ENCODE measurements at places on chromosomes 6 and 20.

GRCh38 chr20:15848126-15848525, 725.1 kb downstream of the KIF16B start:
- peak; percentile 99 for DNase-seq

DNA sequence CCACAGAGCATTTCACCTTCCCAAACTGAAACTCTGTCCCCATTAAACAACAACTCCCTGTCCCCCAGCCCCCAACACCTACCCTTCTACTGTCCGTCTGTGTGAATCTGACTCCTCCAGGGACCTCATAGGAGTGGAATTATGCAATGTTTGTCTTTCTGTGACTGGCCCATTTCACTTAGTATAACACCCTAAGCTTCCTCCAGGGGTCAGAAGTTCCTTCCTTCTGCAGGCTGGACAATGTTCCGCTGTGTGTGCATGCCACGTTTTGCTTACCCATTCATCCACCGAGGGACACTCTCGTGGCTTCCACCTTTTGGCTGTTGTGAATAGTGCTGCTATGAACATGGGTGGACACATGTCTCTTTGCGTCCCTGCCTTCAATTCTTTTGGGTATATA, 37.6 kb upstream of the MPC1 start:
- peak; percentile 19 for DNase-seq

- peak; percentile 28 for DNase-seq
Measured at GRCh38 chr20:57006411-57007170, 259.9 kb downstream of the BMP7 start.

DNA sequence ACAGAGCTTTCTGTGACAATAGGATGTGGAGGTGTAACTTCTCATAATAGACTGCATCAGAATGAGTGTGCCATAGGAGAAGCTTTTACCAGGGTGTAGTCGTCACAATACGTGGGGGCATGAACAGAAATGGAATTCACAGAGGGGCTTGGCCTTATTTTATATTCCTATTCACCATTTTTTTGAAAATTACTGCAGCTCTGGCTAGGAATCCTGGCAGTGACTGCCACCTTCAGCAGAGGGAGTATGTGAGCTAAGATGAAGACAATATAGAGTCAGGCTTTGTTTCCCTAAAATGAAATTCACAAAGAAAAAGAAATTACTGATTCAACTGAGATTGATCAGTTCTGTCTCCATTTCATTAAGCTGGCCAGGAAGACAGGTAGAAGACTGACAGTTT, 13.9 kb downstream of the TOMM6 start:
- DNase-seq = no peak

- DNase-seq = no peak
Measured at GRCh38 chr6:1761477-1761877, 151.8 kb downstream of the FOXC1 start.

DNA sequence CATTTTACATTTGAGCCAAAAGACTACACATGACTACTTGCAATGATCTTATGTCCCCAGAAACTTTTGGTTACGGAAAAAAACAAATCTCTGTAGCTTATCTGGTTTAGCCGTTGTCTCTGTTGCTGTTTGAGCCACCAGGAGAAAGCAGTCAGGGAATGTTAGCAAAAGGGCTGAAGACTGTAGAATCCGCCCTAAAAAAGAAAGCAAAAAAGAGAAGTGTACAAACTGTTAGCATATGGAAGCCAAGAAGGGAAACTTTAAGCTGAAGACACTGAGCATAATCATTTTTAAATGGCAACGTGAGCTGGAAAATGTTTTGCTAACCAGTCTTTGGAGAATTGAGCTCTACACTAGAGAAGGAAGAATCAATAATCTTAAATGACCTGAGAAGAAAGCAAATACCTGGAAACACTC, 69.9 kb upstream of the MYLIP start:
- no peak for DNase-seq

GRCh38 chr20:24768201-24768636, 180.8 kb upstream of the CST7 start:
- no peak for DNase-seq

DNA sequence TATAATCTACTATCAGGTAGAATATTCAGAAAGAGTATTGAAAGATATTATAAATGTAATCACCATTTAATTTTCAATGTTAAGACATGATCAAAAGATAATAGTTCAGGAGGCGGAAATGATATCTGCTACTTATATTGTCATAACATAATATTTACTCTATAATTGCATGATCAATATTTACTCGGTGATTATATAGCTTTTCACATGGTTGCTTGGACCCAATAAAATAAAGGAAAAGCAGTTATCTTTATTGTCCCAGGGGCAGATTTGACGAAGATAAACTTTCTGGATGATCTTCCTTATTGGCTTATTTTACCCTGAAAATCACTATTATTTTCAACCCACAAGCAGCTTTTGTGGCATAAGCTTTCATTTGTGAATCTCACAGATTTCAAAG, 350.4 kb downstream of the HACE1 start:
- no peak for DNase-seq

DNA sequence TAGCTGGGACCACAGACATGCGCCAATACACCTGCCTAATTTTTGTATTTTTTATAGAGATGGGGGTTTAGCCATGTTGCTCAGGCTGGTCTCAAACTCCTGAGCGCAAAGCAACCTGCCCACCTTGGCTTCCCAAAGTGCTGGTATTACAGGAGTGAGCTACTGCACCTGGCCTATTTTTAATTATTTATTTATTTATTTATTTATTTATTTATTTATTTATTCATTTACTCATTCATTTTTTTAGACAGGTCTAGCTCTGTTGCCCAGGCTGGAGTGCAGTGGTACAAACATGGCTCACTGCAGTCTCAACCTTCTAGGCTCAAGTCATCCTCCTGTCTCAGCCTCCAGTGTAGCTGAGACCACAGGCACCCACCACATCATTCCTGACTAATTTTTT, 434.3 kb downstream of the DOK5 start:
- no peak for DNase-seq

DNA sequence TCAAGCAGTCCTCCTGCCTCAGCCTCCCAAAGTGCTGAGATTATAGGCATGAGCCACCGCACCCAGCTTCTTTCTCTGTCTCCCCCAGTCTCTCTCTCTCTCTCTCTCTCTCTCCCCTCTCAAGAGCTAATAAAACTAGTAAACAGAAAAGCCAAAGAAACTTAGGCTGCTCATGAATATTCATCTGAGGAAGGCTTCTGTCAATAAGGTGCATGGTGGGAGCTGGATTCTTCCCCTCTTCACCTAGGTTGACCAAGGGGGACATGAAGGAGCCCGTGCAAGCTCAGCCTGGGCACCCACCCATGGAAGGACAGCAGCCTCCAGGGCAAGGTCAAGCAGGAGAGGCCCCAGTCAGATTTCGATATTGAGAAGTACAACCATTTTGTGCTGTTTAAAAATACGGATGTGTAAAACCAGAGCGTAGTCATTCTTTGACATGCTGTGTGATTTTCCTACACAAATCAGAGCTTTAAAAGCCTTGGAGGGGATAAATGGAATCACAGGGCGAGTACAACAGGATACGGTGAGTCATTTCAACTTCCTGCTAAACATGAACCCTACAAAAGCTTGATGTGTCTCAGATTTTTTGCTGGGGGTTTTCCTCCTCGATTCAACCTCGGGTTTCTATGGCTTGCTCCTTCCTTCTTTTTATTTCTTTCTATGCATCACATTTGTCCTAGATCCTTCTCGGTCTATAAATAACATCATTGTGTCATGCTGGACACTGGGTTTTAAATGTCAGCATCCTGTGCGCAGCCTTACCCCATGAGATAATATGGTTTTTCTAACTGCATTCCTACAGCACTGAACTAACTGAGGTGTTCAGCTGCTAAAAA, 368.9 kb upstream of the JARID2 start:
- DNase-seq = no peak

DNA sequence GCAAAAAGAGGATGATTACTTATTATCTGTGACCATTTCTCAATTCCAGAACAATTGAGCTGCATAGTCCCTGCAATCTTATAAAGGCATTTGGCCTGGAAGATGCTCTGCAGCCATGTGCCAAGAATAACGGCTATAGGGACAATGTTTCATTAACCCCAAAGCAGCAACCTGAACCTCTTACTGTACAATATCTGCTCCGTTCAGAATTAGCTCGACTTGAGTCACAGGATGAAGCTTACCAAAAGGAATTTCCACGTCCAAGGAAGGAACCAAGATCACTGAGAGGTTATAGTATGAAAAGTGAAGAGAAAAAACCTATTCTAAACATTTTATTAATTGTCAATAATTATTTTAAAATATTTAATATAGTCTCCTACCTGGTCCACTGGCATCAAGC, 167.3 kb upstream of the GMDS start:
- DNase-seq = no peak

DNA sequence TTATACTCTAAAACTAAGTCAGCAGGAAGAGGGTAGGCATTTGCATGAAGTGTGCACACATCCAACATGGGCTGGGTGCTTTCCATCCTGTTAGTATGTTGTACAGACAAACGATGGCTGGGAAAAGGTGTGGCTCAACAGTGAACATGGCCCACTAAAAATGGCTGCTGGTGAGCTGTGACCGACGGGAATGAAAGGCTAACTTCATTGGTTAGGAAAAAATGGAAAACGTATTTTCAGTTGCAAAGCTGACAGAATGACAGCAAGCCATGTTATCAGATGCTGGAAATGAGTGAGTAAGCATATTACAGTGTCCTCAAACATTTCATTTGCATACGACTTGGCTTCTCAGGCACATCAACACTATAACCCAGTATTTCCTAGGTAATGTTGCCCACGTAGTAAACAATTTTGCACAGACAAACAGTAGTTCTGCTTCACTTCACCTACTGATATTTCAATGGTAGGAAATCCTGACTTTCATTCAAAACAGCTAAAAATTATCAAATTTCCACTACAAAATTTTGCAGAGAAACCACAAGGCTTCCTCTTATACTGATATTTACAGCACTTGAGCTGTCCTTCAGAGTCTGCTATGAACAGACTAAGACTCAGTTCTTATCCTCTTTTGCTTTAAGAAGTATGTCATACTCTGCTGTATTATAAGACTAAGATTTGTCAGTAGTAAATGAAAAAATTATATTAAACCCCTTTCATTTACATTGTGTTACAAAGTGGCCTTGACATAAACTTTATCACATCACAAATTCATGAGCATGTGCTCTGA, 98.9 kb downstream of the IRF4 start:
- no peak for DNase-seq

- DNase-seq = no peak
Measured at GRCh38 chr6:3664625-3665041, 86.9 kb downstream of the PXDC1 start.

GRCh38 chr6:161351858-161352257, 78.0 kb upstream of the AGPAT4 start:
- no peak for DNase-seq

DNA sequence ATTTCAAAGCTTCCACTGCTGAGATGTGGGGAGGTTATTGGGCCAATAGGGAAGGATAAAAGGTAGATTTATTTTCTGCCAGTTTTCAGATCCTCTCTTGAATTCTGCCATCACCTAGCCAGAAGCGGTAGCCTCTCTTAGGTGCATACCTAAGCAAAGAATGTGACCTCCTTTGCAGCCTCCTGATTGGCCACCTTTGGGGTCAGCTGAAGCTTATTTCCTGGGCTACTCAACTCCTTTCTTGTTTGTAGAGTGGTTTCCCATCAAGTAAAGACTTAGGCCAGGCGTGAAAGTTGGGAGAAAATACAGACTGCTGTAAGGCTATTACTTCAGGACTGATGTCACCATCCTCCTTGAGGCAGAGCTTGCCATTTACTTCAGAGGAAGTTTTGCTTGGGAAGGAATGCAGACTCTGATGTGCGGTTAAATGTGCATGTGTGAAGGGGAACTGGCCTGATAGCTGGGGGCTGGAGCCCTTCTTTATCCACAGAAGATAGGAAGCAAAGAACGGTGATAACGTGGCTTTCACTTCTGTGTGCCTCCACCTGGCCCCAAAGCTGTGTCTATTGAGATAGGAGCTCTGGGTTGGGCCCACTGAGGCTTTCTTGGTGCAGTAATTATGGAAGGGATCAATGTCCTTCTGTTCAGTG, 70.1 kb downstream of the TRMT11 start:
- no peak for DNase-seq

- peak; percentile 86 for DNase-seq
Measured at GRCh38 chr6:122839472-122839871, 50.4 kb downstream of the SMPDL3A start.

GRCh38 chr6:47934023-47934422, 152.2 kb downstream of the OPN5 start:
- no peak for DNase-seq

GRCh38 chr6:163416557-163417253, 2.2 kb downstream of the QKI start:
- peak; percentile 66 for DNase-seq

GRCh38 chr6:154488248-154488593, 22.3 kb downstream of the CNKSR3 start:
- DNase-seq = no peak

- no peak for DNase-seq
Measured at GRCh38 chr6:62903266-62903665, 308.0 kb upstream of the FKBP1C start.

DNA sequence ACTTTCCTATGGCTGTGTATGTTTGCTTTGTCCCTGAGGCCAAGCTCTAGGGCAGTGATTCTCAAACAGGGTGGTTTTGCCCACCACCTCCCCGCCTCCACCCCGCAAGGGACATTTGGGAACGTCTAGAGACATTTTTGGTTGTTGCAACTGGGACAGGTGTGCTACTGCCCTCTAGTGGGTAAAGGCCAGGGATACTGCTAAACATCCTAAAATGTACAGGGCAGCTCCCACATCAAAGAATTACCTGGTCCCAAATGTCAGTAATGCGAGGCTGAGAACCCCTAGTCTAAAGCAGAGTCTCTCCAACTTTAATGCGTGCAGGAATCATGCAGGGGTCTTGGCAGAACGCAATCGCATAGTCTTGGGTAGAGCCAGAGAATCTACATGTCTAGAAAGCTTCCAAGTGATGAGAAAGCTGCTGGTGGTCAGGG, 5.1 kb downstream of the KCNS1 start:
- peak; percentile 74 for DNase-seq

DNA sequence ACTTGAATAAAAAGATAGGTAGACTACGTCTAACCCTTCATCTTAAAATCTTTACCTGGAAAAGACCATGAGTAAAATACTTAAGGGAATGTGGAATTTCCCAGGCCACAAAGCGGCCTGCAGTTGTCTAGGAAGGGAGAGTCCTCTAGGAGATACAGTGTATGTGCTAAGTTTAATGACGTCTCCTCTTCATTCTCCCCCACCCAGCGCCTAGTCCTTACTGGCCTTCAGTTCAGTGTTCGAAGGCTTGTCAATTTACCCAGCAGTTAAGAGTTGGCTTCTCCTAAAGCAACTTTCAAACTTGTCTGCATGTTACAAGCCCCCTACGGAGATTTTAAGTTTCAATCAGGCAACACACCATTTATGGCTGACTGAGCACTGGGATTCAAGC, 35.2 kb downstream of the HFE start:
- DNase-seq = peak; percentile 88

- DNase-seq = no peak
Measured at GRCh38 chr6:10730254-10730653, 7.4 kb downstream of the TMEM14C start.

GRCh38 chr20:11274141-11274594, 600.4 kb upstream of the JAG1 start:
- DNase-seq = peak; percentile 90

- no peak for DNase-seq
Measured at GRCh38 chr6:92538275-92538674, 881.1 kb downstream of the EPHA7 start.

GRCh38 chr6:10248378-10248843, 166.5 kb downstream of the TFAP2A start:
- no peak for DNase-seq

GRCh38 chr6:165883851-165884640, 221.0 kb upstream of the PDE10A start:
- no peak for DNase-seq

All from NCI-H82 (cell line).